ENCODE measurements at places on chromosomes 6 and 20.

DNA sequence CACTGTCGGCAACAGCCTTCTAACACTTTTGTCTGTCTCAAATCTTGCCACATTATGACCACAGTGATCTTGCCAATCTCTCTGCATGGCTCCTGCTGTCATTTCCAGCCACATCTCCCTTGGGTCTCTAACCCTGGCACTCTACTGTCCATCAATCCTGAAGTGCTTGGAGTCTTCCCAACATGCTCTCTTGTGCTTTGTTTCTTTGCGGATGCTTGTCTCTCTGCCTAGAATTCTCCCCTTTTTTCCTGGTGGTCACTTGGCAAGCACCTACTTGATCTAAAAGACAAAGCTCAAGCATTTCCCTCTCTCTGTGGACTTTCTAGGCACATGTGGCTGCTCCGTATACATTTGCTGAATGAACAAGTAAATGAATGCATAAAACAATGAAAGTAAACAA is 290.7 kb upstream of the MAP3K7 start:
- no peak for DNase-seq

- DNase-seq, result peak; percentile 25
Observed at GRCh38 chr6:147950623-147950987, 392.0 kb upstream of the SASH1 start.

DNA sequence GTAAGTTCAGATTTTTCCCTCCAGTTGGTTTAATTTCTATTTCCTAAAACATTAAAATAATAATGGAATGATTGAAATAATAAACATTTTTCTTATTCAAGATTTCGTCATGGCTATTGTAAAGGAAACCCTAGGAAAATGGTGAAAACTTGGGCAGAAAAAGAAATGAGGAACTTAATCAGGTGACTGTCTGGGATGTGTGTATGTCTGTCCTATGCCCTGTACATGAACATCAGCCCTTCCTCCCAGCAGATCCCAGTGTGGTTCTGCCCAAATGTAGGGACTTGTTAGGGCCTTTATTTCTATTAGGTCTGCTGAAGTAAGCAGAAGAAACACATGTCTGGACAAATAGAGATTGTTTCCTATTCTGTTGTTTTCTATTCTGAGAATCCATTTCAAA is 13.1 kb downstream of the RIOK1 start:
- no peak for DNase-seq

GRCh38 chr6:111865909-111866546 is 7.2 kb downstream of the FYN start:
- DNase-seq, result no peak

DNA sequence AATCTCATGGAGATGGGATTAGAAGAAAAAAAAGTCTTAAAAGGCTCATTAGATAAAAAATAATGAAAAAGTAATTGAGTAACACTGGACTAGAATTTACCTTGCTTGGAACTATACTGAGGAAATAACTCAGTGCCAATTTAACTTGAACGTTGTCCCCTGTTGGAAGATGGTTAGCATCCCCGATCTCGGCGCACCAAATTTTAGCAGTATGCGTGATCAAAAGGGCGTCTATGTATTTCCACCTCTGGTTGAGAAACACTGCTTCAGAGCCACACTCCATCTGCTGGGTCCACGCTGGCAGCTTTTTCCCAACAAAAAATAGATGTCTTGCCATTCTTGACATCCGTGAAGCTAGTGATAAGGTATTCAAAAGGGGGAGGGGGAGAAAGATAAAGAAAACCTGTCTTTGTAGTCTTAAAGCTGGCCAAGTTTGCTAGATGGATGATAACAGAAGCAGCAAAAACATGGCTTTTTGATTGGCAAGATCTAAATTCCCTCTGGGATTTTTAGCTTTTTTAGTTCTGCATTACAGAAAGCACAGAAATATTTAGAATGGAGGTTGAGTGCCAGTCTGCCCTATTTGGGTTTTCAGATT is 6.4 kb downstream of the HINT3 start:
- DNase-seq, result no peak

- no peak for DNase-seq
Observed at GRCh38 chr6:41587131-41587879, 41.1 kb downstream of the FOXP4 start.

DNA sequence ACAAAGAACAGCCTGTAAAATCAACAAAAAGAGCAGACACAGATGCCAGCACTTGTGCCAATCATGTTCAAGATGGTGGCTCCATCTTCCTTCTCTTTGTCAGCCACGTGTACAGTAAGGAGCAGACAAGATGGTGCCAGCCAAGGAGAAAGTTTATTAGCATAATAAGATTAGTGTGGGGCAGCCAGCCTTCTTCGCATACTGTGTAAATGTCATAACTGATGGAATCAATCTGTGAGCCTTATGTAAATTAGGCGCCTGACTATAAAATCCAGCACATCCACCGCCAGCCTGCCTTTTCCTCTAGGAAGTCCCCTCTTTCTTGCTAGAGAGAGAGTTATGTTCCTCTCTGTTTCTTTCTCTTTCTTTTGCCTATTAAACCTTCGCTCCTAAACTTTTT is 99.7 kb upstream of the RALGAPA2 start:
- DNase-seq, result no peak

- no peak for DNase-seq
Observed at GRCh38 chr6:45566882-45567281, 189.1 kb upstream of the SUPT3H start.

DNA sequence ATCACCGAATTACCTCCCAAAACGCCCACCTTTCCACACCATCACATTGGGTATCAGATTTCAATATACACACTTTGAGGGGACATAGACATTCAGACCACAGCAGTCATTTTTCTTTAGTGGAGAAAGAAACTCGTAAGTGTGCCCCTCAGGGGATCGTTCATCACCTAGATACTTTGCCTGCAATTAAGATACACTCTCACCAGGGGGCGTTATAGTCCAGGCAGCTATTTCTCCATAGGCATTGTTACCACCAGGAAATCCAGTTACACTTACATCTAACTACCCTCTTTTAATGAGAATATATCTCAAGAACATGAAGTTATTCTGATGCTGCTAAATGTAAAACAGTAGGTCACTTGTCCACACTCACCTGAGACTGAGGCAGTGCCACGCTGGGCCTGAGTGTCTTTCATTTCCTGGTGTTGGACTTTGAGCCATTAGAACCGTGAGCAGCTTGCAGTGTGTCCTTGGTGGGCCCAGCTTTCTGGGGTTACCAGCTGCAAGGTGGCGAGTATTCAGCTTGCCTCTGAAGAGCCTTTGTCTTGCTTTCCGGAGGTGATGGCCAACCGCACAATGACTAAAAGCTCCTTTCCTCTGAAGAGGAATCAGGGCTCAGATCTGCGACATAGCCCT is 35.1 kb upstream of the UNC93A start:
- no peak for DNase-seq

DNA sequence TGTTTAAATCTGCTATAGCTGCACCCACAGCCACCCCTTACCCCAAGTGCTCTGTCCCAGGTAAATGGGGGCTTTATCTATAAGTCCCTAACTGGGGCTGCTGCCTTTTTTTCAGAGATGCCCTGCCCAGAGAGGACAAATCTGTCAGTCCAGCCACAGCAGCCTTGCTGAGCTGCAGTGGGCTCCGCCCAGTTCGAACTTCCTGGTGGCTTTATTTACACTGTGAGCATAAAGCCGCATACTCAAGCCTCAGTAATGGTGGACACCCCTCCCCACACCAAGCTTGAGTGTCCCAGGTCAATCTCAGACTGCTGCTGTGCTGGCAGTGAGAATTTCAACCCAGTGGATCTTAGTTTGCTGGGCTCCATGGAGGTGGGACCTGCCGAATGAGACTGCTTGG is 505.2 kb downstream of the CBLN4 start:
- DNase-seq, result no peak

DNA sequence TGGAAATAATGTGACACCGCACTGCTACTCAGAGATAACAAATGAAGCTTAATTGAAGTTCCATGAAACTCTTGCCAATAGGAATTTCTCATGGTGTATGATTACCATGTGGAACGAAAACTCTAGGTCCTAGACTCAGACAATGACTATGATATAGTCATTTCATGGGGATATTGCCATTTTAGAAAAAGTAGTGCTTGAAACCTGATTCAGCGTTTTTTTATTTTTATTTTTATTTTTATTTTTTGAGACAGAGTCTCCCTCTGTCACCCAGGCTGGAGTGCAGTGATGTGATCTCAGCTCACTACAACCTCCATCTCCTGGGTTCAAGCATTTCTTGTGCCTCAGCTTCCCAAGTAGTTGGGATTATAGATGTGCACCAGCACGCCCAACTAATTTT is 253.9 kb downstream of the FARS2 start:
- DNase-seq, result no peak

DNA sequence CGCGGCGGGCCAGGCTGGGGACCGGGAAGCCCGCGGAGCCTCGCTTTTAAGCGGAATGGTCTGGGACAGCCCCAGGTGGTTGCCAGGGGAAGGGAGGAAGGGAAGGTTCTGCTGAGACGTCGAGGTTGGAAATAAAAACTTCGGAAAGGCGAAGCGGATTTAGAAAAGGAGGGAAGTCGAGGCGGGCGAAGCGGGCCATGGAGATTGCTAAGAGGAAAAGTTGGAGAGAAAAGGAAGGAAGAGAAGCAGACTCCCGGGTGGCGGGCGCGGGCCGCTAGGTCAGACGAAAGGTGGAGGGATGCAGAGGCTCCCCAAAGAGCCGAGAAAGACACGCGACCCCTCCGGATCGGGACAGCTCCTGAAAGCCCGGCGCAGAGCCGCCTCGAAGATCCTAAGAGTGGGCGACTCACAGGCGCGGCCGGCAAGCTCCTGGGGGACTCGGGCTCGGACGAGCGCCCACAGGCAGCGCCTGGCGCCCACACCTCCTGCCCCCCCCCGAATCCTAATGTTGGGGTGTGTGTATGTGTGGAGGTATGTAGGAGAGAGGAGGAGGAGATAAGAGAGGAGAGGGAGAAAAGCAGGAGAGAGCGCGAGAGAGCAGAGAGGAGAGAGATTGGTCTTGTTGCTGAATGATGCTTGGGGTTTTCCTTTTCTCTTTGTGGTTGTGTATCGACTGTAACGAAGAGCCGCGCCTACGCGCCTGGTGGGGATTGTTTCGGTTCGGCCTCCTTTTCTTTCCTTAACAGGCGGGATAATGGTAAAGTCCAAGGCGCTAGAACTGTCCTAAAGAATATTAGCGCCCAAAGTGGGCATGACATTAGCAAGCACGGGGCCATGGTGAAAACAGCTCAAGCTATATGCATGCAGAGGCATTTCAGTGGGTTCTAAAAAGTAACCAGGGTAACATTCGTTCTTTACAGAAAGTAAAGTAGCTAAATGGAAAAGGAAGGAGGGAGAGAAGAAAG is 1.5 kb downstream of the TFAP2B start:
- DNase-seq, result no peak

DNA sequence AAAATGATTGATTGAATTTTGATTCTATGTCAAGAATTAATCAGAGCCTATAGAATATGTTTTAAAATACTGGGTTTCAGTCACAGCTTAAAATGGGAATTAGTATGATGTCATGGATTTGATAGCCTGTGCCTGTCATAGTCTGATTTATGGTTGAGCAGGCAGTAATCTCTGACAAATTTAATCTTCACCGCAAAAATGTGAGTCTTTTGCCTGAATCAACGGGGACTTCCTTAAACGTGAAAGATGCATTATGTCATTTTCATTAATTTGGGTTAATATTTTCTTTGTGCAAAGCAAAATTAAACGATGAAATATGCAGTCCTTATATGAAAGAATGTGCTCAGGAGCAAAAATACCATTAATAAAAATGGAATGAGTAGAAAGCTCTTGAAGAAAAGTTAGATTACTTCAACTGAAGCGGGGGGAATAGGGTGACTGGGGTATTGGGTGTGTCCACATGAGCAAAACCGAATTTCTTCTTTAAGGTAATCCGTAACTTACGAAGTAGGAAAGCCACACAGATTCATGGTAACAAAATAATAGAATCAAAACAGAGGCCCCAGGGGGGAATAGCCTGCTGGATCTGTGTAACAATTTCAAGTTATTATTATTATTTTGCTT is 339.6 kb upstream of the NOX3 start:
- DNase-seq, result no peak

Data from femur (tissue), 1 donor.